ENCODE measurements at places on chromosomes 4 and X.

DNA sequence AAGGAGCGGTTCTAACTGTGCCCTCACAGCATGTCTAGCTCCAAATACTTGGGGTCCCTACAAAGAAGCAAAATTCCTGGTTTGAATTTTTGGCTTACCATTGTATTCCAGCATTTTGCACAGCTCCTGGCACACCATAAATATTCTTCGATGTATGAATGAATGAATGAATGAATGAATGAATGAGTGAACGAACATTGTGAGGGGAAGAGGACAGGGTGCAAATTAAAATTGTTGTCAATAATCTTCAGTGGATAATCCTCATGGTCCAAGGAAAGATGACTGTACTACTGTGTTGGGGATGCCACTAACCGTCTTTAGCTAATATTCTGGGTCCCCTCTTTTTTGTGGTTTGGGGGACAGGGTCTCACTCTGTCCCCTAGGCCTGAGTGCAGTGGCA is 110.9 kb upstream of the MAP3K15 start:
- no peak for DNase-seq

- no peak for DNase-seq
Observed at GRCh38 chrX:22526339-22526738, 253.6 kb downstream of the CBLL2 start.

- DNase-seq: no peak
Observed at GRCh38 chr4:154123897-154124296, 335.0 kb upstream of the SFRP2 start.

- peak; percentile 6 for DNase-seq
Observed at GRCh38 chr4:184409911-184410692, 64.2 kb downstream of the IRF2 start.

GRCh38 chrX:150203248-150203645 is 159.9 kb upstream of the MAMLD1 start:
- no peak for DNase-seq

- no peak for DNase-seq
Observed at GRCh38 chrX:41558531-41558930, 111.4 kb downstream of the NYX start.

DNA sequence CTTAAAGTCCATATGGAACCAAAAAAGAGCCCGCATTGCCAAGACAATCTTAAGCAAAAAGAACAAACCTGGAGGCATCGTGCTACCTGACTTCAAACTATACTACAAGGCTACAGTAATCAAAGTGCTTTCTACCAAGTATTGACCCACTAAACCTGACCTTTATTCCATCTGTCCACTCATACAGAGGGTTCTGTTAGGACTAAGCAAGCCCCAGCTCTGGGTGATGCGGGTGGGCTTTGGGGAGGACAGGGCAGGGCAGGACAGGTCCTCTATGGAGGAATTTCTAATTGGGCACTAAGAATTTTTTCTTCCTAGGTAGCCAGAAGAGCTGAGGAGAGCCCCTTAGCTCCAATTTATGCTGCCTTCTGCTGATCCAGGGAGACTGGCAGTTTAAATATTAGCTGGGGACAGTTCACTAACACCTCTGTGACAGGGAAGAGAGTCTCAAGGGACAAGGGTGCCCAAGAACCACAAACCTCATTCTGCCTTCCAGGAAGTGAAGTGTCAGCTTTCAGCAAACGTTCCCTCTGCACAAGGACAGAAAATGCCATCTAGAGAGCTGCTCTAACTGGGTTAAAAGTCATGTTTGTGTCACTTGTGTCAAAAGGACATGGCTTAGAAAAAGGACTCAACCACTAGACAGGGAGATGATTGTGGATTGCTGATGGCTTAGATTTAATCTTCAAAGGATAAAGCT is 143.2 kb downstream of the KIT start:
- no peak for DNase-seq

GRCh38 chrX:44698357-44698756 is 145.5 kb upstream of the DUSP21 start:
- DNase-seq: no peak

- DNase-seq: no peak
Observed at GRCh38 chrX:54208531-54208930, 25.5 kb upstream of the FAM120C start.

DNA sequence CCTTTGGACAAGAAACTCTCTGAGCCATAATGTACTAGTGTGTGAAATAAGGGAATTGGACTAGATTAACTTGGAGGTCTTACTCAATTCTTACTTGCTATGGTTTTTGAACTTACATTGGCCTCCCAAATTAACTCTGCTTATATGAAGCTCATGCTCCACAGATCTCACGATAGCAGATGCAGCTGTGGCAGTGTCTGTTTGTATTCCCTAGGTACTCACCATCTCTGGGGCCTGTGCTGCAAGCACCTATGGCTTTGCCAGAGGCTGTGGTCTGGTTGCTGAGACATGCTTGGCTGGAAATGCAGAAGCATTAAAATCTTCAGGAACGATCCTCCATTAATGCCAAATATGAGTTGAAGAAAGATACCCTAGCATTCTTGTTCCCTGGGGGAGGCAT is 112.8 kb downstream of the MSL3 start:
- no peak for DNase-seq

DNA sequence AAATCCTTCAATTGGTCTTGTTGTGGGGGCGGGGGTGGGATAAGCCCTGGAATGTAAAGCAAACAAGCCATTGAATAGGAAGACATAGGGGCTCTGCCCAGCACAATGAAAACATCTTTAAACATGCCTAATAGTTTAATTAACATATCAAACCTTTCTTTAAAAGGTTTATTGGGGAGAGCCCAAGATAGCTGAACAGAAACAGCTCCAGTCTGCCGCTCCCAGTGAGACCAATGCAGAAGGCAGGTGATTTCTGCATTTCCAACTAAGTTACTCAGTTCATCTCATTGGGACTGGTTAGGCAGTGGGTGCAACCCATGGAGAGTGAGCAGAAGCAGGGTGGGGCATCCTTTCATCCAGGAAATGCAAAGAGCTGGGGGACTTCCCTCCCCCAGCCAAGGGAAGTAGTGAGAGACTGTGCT is 327.2 kb upstream of the CNKSR2 start:
- no peak for DNase-seq

DNA sequence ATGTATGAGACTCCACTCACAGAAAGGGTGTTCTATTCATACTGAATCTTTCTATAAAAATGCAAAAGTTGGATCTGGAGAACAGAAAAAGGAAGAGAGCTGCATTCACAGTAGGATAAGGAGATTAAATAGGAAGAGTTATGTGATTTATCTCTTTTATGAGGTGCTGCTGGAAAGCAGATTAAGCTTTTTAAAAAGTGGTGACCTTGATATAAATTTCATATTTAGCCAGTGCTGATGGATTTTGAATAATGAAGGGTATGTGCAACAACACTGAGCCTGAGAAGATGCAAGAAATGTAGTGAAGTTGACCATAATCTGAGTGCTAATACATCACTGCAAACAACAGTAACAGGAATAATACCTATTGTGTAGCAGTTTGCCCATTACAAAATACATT is 795.6 kb downstream of the IL1RAPL1 start:
- no peak for DNase-seq

DNA sequence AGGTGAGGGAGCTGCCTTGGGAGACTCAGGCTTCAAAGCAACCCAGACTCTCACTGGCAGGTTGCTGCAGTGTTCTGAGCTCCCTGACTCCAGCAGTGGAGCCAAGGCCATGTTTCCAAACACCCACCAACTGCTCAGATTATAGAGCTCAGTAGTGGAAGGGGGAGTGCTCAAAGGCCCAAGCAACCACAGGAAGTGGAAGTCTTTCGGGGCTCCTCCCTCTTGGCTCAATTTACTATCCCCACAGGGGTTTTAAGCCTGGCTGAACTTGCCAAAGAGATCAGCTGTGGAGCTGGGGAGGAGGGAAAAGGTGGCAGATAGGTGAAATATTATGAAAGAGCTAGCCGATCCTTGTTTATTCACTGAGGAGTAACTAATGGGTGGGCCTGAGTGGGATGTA is 82.5 kb downstream of the HPRT1 start:
- DNase-seq: no peak

DNA sequence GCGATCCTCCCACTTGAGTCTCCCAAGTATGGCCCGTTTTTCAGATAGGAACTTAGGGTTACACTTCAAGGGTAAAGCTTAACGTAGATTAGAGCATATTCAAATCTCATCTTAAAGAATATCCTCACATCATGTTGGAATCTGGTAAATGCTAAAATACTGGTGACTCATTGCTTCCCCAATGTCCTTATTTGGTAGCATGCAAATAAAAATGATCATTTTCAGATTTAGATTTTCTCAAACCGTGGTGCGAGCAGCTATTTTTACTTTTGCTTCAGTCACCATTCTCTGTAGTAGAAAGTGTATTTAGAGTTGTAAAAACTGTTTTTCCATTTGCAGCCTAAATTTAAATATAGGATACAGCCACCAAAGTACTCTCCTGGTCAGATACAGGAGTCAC is 101.5 kb upstream of the MAML3 start:
- DNase-seq: no peak

DNA sequence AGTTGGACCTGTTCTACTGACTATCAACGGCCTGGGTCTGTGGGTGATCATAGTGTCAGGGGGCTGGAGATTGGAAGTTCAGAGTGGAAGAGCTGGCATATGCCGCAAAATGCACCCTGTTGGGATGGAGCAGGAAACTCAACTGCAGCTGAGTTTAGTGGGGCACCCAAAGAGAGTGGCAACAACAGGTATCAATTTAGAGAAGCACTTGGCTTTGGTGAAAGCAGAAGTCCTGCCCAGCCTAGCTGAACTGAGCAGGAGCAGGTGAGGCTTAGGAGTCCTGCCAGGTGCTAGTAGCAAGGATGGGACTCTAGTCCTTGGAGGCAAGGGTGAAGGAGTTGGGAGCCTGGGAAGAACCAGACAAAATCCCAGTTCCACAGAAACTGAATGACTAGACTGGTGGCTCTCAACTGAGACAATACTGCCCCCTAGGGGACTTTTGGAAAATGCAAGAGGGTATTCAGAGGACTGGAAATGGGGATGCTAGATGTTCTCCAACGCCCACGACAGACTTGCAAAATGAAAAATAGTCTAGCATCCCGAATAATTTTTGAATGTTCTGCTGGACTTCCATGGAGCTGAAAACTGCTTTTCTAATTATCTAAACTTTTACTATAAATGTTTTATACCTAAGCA is 49.4 kb downstream of the RTL9 start:
- DNase-seq: peak; percentile 22

- DNase-seq: no peak
Observed at GRCh38 chr4:7677799-7678301, 243.1 kb upstream of the PSAPL1 start.
